ENCODE measurements at places on chromosomes 1 and 21. TPM values are rescaled to one million over a fixed set of nuclear protein-coding genes. Genes with fewer than 3 reads are reported as not detected.

The OR2AJ1 gene
- polyA plus RNA-seq: not detected

The FCAMR gene
- polyA plus RNA-seq: 7.6 TPM

GRCh38 chr1:204967451-204967850 is 75.6 kb upstream of the CNTN2 start:
- no peak for DNase-seq

- no peak for DNase-seq
Measured at GRCh38 chr1:227749225-227749624, 14.0 kb downstream of the SNAP47 start.

DNA sequence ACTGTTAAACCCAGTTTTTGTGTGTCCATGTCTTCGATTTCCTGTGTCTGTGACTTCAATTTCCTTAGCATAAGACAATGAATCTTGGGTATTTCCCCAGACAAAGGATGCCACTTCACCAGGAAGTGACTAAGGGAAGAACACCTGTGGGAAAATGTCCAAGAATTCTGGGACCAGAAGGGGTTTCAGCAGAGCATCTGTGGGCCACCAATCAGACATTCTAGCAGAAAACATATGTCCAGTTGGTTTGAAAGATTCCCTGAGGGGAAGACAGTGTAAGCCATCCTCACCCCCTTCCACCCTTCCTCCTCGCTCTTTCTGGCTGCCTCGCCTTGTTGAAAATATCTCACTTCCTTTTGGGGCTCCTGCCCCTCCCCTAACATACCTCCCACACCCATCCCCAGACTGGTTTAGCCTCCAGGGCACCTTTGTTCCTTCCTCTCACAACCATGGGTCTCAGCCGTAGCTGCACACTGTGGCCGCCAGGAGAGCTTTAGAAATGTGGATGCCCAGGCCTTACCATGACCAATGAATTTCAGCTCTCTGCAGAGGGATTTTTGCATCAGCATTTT is 25.5 kb upstream of the IFNAR1 start:
- DNase-seq: no peak

DNA sequence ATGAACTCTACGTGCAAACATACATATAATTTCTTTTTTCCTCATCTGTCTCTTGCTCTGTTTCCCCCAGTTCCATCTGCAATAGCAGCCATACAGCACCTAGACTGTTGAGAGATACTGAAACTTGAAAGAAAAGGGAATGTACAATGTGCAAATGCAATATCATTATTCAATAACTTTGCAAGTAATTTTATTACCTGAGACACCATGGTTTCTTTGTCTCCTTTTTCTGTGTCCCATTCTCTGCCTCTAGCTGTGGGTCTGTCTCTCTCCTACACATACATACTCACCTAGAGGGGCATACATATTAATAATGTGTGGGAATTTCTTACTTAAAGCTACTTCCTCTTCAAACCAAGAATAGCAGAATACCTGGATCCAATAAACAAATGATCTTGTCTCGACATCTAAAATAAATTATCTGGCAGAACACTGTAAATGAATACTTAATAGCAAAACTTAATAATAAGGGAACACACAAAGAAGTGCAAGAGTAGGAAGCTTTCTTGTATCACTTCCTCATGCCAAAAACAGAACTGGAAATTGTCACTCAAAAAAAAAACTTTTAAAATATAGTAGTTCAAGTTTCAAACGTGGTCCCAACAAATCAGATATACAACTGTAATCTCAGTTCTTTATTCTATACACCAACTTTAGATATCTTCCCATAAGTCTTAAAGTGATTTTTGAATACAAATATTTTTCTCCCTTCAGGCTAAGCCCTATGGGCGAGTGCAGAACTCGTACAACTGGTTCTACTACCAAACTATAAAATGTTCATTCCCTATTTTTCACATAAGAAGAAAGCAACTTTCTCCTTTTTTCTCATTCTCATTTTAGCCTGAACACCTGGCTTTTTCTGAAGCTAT is 194.6 kb downstream of the NRIP1 start:
- no peak for DNase-seq

DNA sequence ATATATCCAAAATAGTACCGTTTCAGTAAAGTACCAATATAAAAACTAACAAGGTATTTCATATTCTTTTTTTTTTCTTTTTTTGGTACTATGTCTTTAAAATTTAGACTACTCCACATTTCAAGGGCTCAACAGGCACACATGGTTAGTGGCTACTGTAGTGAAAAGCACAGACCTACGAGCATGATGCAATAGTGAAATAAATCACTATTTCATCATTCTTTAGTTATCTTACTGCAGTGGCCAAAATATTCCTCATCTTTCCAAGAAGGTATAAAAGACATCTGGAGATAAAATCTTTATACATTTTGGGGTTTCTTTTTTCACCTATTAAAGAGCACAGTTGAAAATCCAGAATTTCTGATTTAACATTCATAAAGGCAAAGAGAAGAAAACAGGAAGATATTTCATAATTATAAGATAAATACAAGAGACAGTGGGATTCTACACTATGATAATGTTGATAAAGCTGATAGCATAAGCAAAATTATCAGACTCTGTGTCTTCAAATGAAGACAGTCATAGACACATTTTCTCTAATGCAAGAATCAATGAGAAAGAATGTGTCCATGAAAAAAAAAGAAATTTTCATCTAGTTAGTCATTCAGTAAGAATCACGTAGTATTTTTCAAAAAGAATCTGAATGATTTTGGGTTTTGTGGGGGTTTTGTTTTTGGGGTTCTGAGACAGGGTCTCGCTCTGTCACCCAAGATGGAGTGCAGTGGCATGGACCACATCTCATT is 41.9 kb downstream of the CEP170 start:
- no peak for DNase-seq

- no peak for DNase-seq
Measured at GRCh38 chr1:212819726-212820125, 27.7 kb downstream of the SPATA45 start.

DNA sequence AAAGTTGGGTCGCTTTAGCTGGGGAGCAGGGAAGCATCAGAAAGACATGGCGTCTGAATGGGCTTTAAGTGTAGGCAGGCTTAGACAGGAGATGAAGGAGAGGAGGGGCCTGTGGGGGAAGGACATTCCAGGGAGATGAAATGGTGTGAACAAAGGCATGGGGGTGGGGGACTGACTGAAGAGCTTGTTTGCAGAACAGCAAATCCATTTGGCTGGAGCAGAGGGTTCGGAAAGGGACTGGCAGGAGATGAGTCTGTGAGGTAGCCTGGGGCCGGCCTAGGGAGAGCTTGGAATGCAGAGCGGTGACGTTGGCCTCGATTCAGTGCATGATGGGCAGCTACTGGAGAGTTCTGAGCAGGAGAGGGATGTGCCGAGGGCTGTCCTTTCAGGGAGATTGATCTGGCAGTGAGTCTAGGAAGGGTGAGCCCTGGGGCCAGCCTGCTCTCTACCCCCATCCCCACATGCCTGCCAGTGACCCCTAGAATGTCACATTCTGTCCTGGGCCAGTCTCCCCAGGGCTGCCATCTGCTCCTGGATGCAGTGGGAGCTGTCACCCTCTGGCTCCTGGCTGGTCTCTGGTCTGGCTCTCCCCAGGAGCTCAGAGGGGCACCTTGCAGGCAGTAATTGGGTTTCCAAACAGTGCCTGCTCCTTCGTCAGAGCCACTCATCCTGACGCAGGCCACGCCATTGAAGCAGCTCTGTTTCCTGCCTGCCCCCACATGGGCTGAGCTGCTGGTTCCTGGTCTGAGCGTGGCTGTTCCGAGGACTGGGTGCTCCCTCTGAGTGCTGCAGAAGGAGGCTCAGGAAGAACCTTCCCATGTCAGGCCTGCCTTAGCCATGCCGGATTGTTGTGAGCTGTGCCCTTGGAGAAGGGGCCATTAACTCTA is 22.3 kb upstream of the TMEM222 start:
- DNase-seq: no peak
